KG1 (cell line): ENCODE measurements at places on chromosomes 11 and 22.

GRCh38 chr11:99080154-99080553, 59.4 kb downstream of the CNTN5 start:
- DNase-seq: no peak

GRCh38 chr11:102812188-102812587, 14.2 kb upstream of the MMP1 start:
- no peak for DNase-seq

DNA sequence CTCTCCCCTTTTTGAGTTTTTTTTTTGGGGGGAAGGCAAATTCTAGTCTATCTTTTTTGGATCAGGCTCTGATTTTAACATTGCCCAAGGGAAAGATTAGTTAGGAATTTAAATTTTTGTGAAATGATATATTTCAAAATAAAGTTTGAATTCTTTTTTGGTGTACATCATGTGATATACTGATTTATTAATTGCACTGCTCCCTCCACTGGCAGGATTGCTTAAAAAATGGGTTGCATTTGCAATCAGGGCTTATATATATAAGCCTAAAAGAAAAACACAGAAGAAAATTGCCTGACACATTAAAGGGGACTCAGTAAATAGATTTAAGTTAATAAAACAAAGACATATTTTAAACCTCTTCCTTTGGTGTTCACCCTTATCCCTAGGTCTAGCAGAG, 1.2 kb downstream of the DYNC2H1 start:
- DNase-seq: no peak

DNA sequence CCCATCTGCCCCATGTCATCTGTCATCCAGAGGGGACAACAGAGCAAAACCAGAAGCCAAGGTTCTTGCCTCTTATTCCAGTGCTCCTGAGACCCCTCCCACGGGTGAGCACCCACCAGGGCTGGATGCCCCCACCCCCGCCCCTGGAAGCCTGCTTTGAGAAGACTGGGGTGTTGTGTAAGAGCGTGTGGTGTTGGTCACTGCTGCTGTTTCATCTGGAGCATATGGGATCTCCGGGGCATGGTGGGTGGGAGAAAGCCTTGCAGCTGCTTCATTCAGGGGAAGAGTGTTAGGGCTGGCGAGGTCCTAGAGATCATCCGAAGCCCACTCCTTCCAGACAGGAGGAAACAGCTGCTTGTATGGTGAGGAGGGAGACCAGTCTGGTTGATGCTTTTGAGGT, 54.1 kb downstream of the CHRDL2 start:
- no peak for DNase-seq

DNA sequence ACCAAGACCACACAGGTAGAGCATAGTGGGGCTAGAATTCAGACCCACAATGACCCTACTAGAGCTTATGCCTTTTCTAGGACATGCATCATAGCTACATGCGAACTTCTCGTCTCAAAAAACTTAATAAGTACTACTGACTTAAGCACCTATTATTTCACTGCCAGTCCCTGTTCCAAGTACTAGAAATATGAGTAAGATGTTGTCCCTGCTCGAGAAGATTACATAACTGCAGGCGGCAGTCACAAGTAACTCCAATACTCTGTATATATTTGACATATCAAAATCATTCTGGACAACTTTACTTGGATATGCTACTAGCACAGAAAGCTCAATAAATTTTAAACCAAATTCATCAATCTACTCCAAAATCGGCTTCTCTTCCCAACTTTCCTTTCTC, 235.0 kb downstream of the TTC28 start:
- no peak for DNase-seq

GRCh38 chr11:17005646-17006045, 8.6 kb downstream of the PLEKHA7 start:
- DNase-seq: no peak

DNA sequence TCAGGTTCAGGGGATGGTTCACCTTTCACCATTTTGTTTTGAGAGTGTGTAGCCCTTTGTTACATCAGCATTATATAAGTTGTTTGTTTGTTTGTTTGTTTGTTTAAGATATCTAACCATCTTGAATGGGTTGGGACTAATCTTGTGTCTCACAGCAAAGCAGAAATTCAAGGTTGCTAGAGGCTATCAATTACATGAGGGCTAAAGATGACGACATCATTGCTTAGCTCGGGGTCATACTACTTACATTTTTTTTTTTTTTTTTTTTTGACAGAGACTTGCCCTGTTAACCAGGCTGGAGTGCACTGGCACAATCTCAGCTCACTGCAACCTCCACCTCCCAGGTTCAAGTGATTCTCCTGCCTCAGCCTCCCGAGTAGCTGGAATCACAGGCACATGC, 87.1 kb upstream of the XKR3 start:
- no peak for DNase-seq

GRCh38 chr22:39091126-39092081, 5.6 kb upstream of the APOBEC3H start:
- no peak for DNase-seq

DNA sequence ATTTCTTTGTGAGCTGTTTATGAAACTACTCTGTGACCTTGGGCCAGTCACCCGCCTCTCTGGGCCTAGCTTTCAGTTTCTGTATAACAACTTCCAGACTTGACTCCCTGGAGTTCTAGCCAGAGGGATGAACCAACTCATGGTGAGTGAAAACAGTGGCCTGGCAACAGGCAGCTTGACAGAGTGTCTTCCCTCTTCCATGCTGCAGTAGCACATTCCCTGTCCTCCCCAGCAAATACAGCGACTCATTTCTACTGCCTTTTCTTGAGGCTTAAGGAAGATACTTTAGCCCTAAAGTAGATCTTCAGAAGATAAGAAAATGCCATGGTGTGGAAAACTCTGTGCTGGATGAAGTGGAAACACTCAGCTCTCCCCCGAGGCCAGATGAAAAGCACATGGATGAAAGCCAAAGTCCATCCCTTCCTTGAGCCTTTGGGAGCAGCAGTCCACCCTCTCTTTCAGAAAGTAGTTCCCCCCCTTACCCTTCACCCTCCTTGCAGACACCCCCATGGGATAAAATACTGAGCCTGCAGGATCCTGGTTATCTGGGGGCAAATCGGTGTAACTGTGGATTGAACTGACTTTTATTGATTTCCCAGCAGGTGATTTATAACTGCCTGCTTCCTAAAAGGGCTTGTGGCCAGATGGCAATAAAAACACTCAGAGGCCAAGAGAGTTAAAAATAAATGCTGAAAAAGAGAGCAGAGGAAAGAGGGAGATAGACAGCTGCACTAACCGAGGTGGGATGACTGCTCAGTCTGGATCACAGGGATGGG, 24.1 kb downstream of the IRAG1 start:
- peak; percentile 27 for DNase-seq

- no peak for DNase-seq
Measured at GRCh38 chr11:16469968-16470367, 113.6 kb upstream of the SOX6 start.

DNA sequence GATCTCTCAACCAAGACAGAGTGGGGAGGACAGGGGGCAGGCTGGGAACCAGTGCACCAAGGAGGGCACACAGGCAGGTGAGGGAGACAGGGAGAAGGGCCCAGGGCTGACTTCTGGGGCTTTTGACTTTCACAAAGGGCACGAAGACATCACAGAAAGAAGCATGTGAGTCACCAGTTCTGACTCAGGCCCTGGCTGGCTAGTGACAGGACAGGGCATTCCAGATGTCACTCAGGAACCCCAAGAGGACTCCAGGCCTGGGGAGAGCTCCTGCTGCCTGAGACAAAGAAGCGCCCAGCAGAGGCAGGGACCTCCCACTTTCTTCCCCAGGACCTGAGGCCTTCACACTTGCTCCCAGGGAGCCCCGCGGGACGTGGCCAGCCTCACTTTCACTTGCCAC, 497.2 kb downstream of the BUD13 start:
- no peak for DNase-seq

- DNase-seq: no peak
Measured at GRCh38 chr22:44293034-44293433, 19.7 kb downstream of the SHISAL1 start.

GRCh38 chr11:71948314-71949027, 19.6 kb downstream of the RNF121 start:
- DNase-seq: no peak

DNA sequence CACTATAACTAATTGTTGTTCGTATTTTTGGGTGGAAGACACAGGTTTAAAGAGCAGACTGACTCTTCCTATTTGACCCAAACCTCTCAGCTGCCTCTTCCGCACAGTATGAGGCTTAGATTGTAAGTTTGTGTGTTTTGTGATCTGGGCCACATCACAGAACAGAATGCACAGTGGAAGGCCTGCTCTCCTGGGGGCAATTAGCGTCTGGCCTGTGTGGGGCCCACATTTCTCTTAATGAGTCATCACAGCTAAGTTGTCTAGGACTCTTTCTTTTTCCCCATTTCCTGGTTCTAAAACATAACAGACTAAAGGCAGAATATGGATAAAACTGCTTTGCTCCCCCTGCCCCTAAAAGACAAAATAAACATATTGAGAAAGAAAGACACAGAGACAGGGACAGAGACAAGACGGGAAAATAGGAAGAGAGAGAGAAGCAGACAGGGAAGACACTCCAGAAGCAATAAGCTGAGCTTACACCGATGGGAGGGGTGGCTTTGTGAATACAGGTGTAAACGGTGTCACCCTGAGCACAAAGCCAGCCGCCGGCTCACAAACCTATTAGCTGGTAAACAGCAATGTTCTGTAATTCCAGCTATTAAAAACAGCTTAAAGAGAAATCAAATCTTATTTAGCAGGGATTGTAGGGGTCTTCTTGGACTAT, 127.4 kb upstream of the OPCML start:
- no peak for DNase-seq

DNA sequence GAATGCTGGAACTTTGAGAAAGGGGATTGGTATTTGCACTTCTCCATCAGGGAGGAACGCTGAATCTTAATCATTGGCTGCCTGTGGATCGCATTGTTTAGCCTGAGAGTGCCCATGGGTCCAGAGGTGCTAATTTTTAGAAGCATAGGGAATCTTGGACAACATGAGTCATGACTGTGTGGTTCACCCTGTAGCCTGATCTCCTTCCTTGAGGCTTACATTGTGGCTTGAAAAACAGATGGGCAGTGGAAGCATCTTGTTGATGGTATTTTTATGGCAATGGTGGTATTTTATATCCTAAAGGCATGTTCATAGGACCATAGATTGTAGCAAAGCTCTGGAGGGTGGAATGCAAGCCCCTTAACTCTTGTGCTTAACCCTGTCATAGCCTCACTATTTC, 99.2 kb upstream of the DBX1 start:
- DNase-seq: no peak

DNA sequence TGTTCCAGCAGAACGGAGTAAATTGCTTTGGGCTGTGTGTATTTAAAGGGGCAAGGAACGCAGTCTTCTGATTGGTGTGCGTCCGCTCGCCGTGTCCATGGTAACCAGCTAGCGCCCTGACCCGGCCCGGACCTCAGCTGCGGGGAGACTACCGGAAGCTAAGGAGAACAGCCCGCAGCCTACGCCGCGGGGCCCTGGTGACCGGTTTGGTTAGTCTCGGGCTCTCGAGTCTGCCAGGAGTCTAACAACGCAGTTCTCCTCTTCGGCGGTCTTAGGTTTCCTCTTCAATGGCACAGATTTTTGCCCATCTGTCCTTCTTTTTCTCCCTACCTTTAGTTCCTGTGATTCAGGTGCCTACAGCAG, 3.5 kb upstream of the OR56A3 start:
- DNase-seq: no peak

DNA sequence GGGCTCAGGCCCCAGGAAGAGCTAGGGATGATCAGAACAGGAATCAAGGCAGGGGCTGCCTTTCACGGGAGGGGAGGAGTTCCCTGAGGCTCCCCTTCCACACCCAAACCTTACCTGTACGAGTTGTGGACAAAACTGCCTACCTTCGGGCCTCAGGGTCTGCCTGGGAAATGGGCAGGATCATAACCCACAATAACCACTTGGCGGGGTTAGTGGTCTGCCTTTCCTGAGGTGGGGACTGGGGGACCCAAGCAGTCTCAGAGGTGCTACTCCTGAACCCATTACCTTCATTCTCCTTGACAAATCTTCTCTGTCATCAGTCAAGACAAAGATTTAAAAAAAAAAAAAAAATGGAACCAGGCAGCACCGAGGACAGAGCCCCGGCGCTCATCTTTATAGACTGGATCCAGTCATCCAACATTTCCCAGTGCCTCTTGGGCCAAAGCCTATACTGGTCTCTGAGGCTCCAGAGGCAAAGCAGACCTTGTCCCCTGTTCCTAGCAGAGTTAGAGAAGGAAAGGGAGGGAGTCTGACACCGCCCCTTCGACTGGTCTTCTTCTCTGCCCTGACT, 14.2 kb downstream of the P2RY6 start:
- no peak for DNase-seq

DNA sequence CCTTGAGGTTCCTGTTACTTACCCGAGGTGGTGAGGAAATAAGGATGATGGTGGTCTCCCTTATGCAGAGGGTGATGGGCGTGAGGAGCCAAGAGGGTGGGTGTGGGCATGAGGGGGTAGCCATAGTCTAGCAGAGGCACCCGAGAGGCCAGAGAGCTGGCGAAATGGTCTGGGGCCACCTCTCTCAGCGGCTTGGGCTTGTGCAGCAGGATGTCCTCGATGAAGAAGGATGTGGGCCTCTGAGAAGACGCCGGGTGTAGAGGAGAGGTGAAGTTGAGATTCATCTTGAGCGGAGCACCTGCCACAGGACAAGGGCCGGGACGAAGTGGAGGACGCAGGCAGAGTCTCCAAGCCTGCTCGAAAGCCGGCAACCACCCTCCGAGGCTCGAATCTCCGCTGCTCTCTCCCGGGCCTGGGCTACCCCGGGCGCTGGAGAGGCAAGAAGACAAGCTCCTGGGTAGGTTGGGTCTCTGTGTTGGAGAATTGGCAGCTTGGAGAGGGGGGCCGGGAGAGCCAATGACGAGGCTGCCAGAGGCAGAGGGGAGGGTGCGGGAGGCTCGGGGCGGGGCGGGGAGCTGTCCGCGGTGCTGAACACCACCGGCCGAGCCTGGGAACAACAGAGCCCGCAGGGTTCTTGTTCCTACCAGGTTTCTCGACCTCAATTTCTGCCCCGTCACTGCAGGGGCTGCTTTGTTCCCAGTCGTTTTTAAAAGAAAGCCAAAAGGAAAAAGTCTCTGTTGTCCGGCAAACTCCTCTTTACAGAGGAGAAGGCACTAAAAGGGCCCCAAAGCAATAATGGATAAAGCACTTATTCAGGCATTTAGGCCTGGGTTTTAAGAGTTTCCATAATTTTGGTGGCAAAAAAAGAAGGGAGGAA, at the start of gene BSX:
BSX (minus strand) TSS at position 447 of the 877 bp plus-strand sequence; CDS start at position 284, 163 bp downstream.
- peak; percentile 45 for DNase-seq

DNA sequence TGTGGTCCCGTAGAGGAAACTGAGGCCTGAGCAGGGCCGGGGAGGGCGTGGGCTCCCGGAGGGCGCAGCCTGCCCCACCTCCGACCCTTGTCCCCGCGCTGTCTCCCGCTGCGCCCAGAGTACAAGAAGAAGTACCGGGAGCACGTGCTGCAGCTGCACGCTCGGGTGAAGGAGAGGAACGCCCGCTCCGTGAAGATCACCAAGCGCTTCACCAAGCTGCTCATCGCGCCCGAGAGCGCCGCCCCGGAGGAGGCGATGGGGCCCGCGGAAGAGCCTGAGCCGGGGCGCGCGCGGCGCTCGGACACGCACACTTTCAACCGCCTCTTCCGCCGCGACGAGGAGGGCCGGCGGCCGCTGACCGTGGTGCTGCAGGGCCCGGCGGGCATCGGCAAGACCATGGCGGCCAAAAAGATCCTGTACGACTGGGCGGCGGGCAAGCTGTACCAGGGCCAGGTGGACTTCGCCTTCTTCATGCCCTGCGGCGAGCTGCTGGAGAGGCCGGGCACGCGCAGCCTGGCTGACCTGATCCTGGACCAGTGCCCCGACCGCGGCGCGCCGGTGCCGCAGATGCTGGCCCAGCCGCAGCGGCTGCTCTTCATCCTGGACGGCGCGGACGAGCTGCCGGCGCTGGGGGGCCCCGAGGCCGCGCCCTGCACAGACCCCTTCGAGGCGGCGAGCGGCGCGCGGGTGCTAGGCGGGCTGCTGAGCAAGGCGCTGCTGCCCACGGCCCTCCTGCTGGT, 1.9 kb downstream of the NLRP6 start:
- DNase-seq: no peak

- no peak for DNase-seq
Measured at GRCh38 chr11:113563766-113564526, 88.7 kb upstream of the DRD2 start.
